ENCODE measurements at places on chromosomes 12 and 14.

DNA sequence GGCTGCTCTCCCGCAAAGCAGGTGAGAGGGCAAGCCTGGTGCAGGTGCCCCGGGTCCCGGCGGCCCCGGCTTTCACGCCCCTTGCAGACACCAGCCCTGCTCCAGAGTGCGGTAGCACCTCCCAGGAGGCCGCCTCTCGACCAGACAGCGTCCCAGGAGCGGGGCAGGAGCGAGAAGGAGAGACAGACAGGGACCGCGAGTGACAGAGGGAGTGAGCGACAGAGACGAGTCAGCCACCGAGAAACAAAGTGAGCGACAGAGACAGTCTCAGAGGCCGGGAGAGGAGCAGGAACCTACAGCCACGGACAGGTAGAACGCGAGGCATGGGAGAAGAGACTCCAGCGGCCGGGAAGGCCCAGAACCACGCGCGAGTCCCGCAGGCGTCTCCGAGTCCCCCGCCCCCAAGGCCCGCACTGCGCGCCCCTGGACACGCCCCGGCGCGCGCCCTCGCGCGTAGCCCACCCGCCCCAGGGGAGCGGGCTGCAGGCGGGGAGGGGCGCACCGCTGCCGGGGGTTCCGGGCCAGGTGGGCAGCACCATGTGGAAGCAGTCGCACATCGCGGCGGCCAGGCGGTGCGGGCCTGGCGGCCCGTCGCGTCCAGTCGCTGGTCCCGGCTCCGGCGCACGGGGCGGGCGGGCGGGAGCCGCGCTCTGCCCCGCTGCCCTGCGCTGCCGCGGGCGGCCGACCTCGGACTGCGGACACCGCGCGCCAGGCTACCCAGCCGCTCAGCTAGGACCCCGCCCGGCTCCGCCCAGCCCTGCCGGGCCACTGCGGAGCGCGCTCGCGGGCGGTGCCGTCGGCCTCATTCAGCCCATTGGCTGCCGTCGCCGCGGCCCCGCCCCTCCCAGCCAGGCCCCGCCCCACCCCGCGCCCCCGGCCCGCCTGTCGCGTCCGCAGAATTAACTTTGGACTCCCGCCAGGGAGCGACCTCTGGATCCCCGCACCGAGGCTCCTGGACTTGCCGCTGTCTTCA lies at the start of gene AHNAK2:
Gene AHNAK2, minus strand, starts transcription at position 694 of the 973 bp plus-strand sequence. Its CDS starts 137 bp downstream, at position 557.
- no peak for DNase-seq

DNA sequence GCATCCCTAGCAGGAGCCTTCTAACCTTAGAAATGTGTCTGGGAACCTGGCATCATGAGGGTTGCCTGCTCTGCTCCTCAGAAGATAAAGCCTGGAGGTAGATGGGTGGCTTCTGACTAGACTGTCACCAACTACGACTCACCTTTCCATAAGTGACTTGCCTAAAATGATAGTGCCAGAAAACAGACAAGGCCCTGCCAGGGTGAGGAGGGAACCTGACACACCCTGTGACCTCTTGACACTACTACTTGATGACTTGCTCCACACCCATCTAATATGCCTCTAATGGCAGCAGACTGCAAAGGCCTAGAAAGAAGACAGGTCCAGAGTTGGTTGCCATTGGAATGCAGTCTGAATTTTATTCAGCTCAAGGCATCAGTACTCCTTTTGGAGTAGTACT lies 9.4 kb downstream of the RNF41 start:
- no peak for DNase-seq

- DNase-seq: no peak
These were observed 78.7 kb downstream of the HELB start for GRCh38 chr12:66380769-66381535.

- no peak for DNase-seq
These were observed 48.5 kb upstream of the RIMBP2 start for GRCh38 chr12:130764475-130765185.

GRCh38 chr12:65997056-65997455 lies 133.5 kb downstream of the LLPH start:
- no peak for DNase-seq

DNA sequence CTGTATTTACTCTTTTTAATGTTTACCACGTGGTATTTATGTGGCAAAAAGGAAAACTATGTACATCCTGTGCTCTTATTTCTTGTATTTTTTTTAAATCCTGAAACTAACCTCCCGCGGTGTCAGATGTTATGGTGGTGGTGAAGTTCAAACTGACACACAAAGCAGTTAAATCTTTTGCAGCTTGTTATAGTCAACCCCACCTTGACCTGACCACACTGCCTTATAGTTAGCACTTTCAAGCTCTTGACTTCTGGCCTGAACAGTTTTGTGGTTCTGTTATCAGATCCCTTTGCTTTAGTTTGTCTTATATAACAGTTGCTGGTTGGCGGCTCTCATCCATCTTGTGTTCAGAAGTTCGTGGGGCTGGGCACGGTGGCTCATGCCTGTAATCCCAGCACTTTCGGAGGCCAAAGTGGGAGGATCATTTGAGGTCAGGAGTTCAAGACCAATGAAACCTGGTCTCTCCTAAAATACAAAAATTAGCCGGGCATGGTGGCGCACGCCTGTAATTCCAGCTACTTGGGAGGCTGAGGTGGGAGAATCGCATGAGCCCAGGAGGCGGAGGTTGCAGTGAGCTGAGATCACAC lies 2.1 kb downstream of the UNG start:
- DNase-seq: no peak

DNA sequence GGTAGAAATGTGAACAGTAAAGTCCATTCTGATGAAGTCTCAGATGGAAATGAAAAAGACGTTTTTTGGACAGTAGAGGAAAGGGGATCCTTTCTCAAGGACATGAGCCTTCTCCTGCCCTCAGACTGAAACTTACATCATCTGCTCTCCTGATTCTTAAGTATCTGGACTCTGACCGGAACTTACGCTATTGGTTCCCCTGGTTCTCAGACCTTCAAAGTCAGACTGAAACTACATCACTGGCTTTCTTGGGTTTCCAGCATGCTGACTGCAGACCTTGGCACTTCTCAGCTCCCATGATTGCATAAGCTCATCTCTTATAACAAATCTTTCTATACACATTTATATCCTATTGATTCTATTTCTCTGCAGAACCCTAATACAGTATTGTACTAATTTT lies 291.0 kb downstream of the SNAPC1 start:
- no peak for DNase-seq

DNA sequence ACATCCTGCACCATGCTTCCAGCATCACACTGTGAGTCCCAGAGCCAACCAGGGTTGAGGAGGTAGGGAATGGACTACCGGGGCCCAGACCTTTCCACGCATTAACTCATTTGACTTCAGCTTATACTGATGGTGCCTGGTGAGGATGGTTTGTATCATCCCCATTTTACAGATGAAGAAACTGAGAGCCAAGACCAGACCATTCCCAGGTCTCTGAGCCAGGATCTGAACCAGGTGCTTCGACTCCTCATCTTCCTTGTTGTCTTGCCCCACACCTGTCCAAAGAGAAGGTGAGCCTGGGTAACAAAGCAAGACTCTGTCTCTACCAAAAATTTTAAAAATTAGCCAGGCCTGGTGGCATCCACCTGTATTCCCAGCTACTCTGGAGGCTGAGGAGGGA lies 64.4 kb downstream of the MVK start:
- DNase-seq: no peak

DNA sequence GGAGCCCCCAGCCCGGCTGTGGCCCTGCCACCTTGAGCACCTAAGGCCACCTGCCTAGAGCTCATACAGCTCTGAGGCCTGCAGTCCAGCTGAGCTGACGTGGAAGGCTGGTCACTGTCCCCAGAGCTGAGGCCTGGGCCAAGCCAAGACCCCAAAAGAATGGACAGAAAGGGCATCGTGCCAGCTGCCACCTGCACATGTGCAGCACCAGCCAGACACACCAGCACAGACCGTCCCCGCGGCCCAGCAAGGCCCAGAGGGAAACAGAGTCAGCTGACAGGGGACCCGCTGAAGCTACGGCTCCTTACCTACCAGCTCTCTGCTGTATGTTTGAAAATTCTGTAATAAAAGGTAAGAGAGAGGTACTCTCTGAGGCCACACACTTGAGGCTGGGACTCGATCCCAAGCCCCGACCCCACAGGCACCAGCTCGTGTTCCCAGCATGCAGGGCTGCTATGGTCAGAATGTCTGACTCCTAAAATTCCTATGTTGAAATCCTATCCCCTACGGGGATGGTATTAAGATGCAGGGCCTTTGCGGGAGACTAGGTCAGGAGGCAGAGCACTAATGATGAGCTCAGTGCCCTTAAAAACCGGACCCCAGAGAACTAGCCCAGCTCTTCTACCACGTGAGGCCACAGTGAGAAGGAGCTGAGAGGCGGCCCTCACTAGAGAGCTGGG lies 25.4 kb downstream of the BRF1 start:
- DNase-seq: no peak

- no peak for DNase-seq
These were observed 311.1 kb upstream of the DIO2 start for GRCh38 chr14:80522411-80522810.
